GM12892 (cell line): ENCODE measurements at places on chromosomes 1 and 21.
A peak's percentile ranks its signal among the peaks of the same experiment; 100 is the strongest.

GRCh38 chr1:94011129-94011528, 101.9 kb upstream of the GCLM start:
- no peak for DNase-seq

GRCh38 chr1:48530727-48531351, 58.8 kb upstream of the SPATA6 start:
- peak; percentile 13 for DNase-seq

GRCh38 chr1:165426745-165427144, 18.2 kb downstream of the RXRG start:
- DNase-seq, result no peak

- DNase-seq, result no peak
Observed at GRCh38 chr1:231519166-231519565, 9.3 kb upstream of the TSNAX start.

DNA sequence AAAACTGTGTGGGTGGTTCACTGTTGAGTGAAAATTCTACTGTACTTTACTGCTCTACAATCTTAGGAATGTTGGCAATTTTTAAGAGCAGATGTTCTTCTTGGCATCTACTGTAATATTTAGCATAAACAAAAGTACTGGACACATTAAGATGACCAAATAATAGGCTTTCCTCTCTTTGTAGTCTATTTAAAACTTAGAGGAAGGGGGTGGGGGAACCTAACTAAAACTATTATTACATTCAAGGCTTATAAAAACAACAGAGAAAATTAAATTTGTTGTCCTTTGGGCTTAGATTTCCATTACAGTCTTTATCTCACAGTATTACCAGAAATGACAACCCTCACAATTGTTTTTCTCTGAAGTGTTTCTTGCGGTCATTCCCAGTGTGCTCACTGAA, 181.2 kb downstream of the PLPPR4 start:
- no peak for DNase-seq

DNA sequence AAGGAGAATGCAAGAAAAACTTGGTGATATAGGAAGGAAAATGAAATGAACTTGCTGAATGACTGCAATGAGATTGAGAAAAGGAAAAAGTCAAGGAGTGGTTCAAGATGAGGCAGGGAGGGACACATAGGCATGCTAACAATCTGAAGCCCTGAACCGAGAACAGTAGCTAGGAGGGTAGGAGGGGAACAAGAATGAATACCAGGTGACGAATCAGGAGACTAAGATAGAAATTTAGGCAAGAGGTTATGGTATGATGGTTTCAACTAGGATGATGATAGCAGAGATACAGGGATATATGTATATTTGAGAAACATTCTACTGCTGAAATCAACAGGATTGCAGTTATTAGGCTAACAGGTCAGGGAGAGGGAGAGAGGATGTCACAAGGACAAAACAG, 44.1 kb downstream of the SMYD3 start:
- DNase-seq, result no peak

- no peak for DNase-seq
Observed at GRCh38 chr1:29256394-29256793, 20.1 kb downstream of the PTPRU start.

GRCh38 chr1:235486321-235486720, 17.9 kb downstream of the B3GALNT2 start:
- DNase-seq, result no peak

GRCh38 chr1:194809665-194810064, 1623.3 kb upstream of the B3GALT2 start:
- no peak for DNase-seq

DNA sequence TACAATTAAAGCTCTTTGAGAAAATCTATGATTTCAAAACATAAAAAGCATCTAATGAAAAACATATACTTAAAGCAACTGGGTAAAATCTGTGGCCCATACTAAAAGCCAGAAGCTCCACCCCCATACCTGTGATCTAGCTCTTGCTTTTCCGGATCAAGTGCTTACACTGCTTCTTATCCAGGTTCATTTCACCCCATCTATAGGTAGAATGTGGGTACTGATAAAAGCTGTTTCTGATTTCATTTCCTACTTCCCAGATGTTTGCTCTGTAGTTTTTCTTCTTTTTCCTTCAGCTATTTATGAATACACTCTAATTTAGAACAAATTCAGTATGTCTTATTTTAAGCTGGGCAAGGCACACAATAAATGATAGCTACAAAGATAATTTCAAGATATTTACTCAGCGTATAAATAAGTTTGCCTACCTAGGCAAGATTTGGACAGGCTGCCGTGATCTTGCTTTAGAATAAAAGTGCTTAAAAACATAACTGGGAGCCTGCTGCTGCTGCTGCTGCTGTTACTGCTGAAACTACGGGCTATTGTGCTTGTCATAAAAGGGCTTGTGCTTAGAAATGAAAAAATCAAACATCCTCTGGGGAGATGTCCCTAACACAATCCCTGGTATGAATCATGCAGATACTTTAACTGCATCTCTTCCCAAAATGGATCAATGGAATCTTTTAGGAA, 2.1 kb downstream of the SIPA1L2 start:
- no peak for DNase-seq

DNA sequence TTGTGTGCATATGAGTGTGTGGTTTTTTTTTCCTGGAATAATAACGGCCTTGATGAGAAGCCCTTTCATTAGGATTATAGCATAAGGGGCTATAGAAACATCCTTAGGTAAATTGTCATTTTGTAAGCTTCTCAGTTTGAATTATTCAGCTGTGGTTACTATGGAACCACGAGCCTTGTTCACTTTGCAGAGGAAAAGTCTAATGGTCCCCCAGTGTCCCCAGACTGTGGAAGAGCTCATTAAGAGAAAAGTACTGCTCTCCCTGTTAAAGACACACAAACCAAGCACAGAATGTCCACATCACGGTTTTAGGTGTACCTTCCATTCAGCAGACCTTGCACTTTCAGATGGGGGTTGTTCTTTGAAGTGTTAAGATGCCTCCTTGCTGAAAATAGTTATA, 199.3 kb upstream of the DEPDC1 start:
- DNase-seq, result no peak
